ENCODE measurements at places on chromosomes 7 and 10.

DNA sequence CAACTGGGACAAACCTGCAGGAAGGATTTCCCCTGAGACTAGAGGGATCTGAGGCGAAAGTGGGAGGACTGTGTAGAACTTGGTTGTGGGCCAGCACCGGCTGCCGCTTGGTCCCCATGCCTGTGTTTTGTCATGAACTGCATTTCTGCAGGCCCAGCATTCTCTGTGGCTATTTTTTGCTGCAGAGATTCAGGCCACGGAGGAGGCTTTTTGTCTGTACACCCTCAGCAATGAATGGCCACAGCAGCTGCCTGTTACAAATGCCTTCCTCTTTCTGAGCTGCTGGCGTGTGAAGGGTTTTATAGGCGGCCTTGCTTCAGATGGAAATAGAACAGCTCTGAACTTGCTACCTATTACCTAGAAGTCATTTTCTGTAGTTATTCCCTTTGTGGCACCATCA lies 164.4 kb downstream of the SH2D4B start:
- no peak for DNase-seq

GRCh38 chr7:157483971-157484410 lies 147.2 kb downstream of the DNAJB6 start:
- no peak for DNase-seq

GRCh38 chr7:134985894-134986362 lies 380 bp upstream of the AGBL3 start:
- DNase-seq: no peak

GRCh38 chr7:81161451-81162075 lies 242.7 kb upstream of the SEMA3C start:
- DNase-seq: no peak

DNA sequence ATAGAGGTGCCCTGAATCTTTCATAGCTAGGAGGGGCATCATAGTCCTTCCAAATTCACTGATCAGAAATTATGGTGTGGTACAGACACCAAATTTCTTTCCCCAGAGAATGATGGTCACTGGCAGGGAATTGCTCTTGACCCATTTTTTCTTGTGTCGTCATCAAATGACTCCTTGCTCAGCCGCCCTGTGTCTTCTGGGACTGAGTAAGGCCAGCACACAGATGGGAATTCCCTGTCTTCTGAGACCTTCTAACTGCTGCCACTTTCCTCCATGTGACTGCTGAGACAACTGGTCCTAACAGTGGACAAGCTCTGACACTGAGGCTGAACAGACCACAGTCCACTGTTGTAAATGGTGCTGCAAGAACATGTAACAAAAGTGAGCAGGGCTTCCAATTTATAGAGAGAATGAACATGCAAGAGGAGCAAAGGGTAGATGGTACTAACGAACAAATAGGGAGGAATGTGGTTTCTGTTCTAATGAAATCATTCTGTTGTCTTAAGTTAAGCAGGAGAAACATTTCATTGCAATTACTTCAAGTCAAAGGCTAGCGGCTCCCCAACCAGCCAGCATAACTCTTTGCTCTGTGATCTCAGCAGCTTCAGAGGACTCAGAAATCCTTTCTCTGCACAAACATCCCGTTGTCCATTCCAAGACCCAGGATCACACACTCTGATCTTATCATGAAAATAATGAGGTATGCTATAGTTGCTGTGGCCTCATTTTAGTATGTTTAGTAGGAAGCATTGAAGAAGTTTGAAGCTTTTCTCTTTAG lies 235.9 kb upstream of the PRSS1 start:
- DNase-seq: no peak

DNA sequence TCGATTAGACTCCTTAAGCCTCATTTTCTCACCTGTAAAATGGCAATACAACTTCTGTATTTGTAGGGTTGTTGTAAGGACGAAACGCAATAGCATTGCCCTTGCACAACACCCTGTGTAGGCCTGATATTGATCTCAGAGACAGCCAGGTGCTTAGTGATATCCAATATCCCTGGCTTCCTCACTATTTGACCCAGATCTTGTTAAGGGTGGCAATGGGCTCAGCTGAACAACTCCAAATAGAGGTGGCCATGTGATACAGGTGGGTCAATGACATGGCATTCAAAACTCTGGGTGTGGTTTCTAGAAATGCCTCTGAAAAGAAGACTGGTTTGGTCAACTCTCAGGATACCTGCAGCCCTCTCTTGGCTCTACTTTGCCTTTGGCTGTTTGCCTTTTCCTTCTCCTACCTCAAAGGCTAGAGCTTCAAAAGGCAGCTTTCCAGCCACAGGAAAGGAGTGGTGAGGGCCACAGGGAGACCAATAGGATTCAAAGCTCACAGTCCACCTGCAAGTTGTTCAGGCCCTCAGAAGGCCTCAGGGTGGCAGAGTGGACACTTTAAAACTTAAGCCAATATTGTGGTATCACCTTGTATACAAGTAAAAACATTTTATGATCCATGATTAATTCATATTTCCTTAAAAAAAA lies 14.9 kb upstream of the GATAD1 start:
- DNase-seq: no peak

GRCh38 chr10:91462423-91462822 lies 52.3 kb downstream of the HECTD2 start:
- DNase-seq: no peak

GRCh38 chr10:78222096-78222790 lies 188.6 kb downstream of the RPS24 start:
- no peak for DNase-seq

DNA sequence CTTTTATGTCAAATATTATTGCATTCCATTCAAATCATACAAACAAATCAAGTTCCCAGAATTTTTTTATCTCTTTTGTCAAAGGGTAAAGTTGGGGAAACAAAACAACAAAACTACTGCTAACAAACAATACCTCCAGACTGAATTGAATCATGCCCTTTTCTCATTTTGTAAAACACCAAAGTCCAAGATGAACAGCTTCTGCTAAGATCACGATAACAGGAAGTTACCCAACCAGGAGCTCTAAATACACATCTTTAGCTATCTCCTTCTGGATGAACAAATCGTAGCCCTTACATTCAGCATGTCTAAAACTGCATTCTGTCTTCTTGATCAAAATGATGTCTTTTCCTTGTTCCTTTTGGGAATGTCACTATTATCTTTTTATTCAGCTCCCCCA lies 97.4 kb downstream of the CTTNBP2 start:
- DNase-seq: no peak

DNA sequence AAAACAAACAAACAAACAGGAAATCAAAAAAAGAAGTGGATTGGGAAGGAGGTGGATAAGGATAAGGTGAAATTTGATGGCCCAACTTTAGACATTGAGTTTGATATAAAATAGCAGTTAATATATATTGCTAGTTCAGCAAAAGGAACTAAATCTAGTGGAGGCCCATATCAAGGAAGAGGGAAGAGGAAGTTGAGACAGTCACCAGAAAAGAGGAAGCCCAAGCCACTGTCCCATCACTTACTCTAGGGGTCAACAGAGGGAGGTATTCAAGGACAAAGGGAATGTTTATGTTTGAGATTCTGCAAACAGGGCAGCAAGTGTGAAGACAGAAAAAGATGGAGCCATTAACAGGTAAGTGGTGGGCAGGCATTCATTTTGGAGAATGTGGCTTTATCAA lies 3.7 kb downstream of the LAMTOR4 start:
- no peak for DNase-seq

GRCh38 chr10:44402465-44403195 lies 17.7 kb upstream of the CXCL12 start:
- no peak for DNase-seq

- no peak for DNase-seq
These were observed 3.9 kb upstream of the PAX2 start for GRCh38 chr10:100741378-100742075.

GRCh38 chr7:117010375-117011133 lies 57.3 kb downstream of the ST7 start:
- no peak for DNase-seq

- DNase-seq: no peak
These were observed 123.7 kb downstream of the MPP7 start for GRCh38 chr10:28179006-28179742.

- peak; percentile 72 for DNase-seq
These were observed 42.2 kb upstream of the HSPB1 start for GRCh38 chr7:76260171-76260703.

DNA sequence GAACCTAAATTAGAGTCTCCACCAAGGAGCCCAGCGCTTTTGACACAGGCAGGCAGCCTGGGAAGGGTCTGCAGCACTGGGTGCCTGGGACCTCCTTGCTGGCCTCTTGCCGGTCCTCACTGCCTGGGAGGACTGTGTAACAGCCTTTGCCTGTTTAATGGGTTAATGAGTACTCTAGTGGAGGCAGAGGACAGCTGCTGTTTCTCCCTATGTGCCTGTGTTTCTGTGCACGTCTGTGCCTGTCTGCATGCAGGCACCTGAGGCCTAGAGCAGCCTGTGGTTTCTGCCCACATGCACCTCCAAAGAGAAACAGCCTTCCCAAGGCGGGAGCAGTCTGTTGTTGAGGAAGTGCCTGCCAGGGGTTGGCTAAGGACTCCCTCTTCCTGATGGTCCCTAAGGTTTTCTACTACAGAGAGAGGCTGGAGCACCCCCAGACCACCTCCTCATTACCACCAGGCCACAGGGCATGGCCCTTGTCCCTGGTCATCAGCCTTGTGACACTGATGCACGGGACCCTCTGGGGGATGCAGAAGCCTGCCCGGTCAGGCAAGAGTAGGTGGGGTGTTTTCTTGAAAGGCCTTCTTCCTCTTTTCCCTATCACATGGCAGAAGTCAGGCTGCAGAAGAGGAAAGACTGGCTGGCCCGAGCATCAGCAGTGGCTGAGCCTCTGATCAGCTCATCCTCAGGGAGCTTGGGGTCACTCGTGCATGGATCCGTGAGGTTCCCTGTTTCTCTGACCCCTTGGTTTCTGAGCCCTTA lies 14.2 kb downstream of the SLC29A3 start:
- no peak for DNase-seq

DNA sequence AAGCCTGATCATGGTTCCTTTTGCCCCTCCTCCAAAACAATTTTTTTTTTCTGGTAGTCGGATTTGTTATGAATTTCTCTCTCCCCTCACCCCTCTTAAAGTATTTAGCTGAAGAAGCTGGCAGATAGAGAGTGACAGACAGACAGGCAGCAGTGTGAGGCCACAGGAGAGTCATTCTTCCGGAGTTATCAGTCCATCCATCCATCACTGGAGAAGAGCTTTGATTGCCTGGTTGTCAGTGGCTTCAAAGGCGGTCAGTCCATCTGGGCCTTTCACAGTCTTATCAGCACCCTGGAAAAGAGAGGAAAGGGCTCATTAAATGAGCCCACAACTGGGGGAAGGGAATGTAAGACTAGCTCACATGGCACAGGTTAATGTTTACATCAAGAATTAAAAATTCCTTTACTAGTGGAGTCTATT lies 47.4 kb downstream of the MTPN start:
- DNase-seq: no peak

DNA sequence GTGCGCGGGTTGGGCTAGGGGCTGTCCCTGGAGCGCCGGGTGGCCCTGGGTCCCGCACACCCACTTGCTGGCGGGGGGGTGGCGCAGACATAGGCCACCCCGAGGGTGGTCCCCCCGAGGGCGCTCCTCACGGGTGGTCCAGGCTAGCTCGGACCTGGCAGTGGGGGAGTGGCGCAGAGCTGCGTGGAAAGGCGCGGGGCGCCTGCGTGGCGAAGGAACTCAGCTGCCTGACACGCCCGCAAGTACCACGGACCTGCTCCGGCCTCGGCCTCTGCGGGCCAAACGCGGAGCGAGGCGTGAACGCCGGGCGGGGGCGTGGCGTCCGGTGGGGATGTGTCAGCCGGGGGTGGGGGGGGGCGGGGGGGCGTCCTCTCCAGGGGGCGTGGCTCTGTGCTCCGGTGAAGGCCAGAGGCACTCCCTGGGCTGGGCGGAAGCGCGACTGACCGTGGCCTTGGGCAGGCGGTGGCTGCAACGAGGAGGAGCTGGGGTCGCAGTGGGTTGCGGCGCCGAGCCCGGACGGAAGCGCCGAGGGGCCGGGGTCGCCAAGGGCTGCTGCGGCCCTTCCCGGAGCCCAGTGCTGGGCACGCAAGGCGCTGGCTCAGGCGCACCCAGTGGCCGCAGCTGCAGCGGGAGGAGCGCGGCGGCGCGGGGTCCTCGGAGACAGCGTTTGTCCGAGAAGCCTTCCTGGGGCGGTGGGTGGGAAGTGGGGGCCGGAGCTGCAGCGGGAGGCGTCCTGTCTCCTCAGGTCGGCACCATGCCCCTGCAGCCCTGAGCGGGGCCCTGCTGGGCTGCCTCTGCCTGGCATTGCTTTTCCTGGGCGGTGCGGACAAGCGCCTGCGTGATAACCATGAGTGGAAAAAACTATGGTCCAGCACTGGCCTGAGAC lies 58.9 kb upstream of the NUPR2 start:
- no peak for DNase-seq

DNA sequence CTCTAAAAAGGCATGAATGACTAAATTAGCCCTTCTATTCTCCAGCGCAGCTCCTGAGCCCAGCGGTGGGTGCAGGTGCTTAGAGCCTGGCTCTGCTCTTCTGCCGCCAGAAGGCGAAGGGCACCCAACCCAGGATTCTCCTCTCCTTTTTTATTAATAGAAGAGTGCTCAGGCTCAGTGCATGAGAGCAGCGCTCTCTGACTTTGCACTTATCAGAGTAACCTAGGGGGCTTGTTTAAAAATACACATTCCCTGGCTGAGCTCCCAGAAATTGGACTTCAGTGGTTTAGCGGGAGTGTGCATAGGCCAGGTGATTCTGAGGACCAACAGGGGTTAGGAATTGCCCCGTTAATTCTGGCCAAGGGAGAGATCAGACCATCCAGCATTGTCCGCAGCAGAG lies 1.7 kb upstream of the PFKP start:
- no peak for DNase-seq

DNA sequence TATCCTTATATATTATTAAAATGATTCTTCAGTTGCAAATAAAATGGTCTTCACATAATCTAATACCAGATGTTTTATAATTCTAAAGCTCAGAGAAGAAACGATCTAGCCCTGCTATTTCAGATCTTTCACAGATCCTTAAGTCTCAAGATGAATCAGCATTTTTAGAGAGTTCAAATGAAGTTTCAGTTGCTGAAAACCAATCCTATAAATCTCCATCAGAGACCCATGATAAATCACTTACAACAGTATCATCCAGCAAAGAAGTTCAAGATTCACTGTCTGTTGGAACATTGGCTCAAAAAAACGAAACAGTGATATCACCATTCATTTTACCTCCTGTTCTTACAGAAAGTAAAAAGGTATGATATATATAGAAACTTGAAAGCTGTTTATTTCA lies 137.0 kb downstream of the CCDC7 start:
- DNase-seq: no peak

DNA sequence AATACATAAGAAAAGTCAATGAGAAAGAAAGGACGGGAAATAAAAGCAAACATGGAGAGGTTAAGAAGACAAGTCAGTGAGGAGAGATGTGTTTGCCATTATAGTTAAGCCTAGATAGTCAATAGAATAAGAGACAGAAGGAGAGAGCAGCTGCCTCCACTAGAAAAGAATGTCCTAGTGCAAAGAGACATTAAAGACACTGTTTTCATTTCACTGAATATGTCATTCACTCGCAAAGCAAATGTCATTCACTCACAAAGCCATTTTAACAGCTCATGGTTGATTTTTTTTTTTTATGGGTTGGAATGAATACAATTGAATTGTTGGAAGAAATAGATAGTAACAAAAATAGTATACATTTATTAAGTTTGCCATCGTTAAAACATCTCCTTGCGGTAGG lies 1007.6 kb downstream of the DNAJB9 start:
- no peak for DNase-seq

GRCh38 chr7:159098811-159099655 lies 45.6 kb downstream of the VIPR2 start:
- DNase-seq: no peak

- no peak for DNase-seq
These were observed 6.1 kb downstream of the CYP2W1 start for GRCh38 chr7:988963-989529.

GRCh38 chr7:83053965-83054364 lies 108.7 kb downstream of the PCLO start:
- DNase-seq: no peak

GRCh38 chr10:5665373-5666007 lies 905 bp downstream of the ASB13 start:
- no peak for DNase-seq
